Amniotic stem cell (primary cell): ENCODE measurements at places on chromosomes 2 and 18.
A peak's percentile ranks its signal among the peaks of the same experiment; 100 is the strongest.

DNA sequence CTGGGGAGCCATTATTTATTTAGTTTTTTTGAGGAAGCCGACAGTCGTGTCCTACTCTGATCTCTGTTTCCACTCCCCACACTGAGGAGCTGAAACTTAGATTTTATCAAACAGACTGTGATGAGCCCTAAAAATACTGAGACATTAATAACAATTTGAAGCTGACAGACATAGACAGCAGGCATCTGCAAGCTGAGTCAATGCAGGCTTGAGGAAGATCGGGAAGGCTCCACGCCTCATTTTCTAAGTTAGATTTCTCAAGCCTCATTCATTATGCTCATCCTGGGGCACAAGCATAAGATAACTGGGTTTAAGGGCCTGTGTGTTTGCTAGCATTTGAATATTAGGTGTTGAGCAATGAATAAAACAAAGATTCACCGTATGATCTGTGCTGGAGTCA is 26.3 kb downstream of the EFR3B start:
- DNase-seq = no peak

DNA sequence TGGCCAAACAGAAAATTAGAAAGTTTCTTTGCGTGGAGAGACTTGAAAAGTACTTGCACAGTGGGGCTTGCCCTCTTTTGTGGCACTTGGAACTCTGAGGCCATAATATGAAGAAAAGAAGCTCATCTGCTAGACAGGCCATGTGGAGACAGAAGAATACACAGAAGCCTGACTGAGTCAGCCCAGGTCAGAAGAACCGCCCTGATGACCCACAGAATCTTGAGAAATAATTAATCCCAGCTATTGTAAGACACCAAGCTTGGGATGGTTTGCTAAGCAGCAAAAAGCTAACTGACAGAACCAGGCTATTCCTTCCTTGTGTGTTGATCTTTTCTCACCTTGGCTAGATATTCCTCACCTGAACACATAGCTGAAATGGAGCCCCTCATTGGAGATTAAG is 33.7 kb downstream of the G6PC2 start:
- no peak for DNase-seq

DNA sequence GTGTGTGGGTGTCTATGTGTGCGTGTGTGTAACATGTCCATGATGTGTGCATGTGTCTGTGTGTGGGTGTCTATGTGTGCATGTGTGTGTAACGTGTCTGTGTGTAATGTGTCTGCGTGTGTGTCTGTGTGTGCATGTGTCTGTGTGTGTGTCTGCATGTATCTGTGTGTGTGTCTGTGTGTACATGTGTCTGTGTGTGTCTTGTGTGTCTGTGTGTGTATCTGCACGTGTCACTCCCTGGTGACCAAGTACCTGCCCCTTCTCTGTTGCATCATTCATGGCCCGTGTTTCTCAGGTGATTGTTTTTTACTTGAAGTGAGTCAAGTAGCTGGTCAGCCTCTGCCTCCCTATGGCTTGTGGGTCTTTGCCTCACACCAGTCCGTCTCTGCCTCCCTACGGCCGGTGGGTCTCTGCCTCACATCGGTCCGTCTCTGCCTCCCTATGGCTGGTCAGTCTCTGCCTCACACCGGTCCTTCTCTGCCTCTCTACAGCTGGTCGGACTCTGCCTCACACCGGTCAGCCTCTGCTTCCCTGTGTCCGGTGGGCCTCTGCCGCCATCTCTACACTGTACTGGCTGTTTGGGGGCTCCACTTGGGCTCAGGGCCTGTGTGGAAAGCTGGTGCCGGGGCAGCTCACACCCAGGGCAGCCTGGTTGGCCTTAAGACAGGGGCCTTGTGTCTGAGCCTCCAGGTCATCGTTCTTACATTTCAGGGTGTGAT is 31.6 kb downstream of the KCNG2 start:
- no peak for DNase-seq

DNA sequence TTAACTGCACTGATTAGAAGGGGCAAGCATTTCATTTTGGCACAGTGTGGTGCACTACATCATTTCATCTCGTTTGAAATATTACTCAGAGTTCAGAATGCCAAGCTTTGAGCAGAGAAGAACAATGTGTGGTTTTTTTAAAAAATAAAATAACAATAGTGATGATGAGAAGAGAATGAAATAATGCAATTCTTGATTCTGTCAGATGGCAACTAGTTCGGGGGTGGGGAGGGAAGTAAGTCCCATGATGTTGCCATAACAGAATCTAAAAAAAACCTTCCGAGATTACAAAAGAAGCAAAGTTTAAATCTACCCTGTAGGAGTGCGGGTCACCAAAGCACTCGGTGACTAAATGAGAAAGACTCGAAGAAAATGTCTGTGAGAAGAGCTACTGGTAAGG is 490.4 kb downstream of the NR4A2 start:
- peak; percentile 28 for DNase-seq

GRCh38 chr2:37449761-37450296 is 105.4 kb downstream of the QPCT start:
- DNase-seq = no peak

DNA sequence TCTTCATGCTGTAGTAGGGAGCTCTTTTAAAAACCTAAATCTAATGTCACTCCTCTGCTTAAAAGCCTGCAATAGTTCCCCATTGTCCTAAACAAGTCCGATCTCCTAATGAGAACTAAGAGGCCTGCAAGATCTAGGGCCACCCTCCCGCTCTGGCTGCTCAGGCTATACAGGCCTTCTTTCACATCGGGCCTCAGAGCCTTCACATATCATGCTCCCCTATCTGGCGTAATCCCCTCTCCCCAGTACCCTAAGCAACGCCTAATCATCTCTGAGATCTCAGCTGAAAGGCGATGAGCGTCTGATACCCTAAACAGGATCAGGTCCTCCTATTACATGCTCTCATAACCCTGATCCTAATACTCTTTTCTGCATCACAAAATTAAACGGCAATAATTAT is 1.9 kb downstream of the MAP4K3 start:
- no peak for DNase-seq

DNA sequence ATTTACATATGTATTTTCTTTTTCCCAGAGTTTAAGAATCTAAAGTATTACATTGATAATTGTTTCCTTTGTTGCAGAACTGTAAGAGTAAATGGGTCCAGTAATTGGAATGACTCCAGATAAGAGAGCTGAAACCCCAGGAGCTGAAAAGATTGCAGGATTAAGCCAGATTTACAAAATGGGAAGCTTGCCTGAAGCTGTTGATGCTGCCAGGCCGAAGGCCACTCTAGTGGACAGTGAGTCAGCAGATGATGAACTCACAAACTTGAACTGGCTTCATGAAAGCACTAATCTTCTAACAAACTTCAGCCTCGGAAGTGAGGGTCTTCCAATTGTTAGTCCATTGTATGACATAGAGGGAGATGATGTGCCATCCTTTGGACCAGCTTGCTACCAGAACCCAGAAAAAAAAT is 183.8 kb upstream of the STON1 start:
- no peak for DNase-seq

DNA sequence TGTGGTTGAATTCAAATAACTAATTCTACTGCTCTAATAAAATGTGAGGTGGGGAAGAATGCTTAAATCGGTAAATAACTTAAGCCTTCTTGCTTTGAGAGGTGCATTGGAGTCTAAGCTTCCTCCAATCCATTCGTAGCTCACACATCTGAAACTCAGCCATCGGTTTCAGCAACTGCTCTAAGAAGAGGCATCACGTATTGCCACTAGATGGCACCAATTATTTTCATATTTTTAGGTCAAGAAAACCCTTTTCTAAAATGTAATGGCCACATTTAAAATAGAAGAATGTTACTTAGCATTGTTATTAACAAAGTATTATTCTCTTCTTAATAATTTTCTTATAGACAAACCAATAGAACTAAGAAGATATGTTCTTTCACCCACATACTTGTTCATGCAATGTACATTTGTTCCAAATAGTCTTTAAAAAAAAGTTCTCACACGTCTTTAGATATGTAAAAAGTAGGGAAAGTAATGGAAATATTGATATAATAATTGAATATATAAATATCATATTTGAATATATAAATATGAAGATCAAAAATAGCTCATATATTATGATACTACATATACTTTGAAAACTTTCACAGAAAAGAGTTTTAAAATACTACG is 229.8 kb downstream of the CCDC178 start:
- DNase-seq = peak; percentile 21

DNA sequence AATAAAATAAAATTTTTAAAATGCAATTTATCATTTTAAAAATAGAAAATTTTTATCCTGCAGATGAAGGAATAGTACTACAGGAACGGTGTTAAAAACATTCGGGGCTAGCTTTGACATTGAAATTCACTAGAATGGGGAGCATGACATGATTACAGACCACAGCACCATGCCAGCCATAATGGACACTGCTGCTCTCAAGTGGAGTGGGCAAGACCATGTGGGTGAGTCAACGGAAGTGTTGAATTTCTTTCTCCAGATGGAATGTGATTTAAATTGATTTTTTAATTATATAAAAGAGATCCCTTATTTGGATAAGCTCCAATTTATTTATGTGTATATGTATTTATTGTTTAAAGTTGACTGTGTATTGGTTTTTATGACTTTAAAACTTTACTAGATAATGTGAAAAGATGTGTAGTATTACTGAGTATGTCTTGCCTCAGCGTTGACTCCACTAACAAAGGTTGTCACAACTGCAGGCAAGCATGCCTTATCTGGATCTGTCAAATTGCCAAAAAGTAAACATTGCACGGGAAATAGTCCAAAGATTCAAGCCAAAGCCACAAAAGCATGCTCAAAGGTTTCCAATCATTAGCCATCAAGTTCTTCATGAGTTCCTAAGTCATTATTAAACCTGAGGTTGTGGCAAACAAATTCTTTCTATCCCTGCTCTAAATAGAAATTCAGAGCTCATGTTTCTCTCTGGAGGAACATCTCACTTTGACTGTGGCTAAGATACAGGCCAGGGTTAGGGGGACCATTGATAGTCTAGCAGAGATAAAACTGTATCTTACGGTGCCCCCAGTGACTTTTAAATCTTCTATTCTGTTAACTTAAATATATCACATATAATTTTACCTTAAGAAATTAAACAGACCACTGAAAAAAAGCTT is 536.9 kb downstream of the TMX3 start:
- DNase-seq = peak; percentile 60

DNA sequence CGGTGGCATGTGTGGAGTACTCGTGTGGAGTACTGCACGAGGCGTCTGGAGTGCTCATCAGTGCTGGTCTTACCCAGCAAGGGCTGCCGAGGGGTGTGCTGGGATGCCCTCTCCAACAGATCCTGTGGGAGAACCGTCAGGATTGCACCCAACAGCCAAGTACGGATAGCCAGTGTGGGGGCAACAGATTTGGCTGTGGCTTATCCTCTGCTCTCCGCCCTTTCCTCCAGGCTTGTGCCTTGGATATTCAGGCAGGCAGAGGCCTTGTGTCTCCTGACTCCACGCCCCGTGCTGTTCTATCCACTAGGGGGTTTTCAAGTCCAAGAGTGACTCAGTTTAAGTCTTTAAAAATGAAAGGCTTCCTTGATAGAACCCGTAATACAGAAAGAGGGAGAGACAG is 321.0 kb upstream of the HS6ST1 start:
- DNase-seq = no peak

DNA sequence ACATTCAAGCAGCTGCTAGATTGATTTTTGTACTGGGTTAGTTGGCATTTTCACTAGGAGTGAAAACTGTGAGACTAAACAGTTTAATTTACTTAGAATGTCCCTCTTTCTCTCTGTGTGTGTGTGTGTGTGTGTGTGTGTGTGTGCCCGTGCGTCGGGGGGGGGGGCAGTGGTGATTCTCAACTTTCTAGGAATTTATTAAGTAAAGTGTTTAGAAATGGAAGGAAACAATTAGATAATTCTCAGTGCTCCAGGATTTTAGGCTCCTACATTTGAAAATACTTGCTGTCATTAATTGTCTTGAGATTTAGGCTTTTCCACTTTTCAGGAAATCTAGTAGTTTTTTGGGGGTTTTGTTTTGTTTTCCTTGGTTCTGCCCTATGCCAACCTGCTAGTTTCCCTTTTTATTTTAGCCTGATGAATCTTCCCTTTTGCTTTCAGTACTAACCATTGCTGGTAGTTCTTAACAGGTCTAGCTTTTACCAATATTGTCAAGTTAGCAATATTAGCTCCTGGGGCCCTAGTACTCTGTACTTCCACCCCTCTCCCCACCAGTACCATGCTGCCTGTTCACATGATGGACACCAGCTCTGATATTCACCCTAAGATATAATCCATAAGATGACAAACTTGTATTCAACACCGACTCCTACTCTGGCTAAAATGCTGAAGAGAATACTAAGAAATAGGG is 4.9 kb downstream of the EPAS1 start:
- no peak for DNase-seq

- DNase-seq = no peak
These were observed 16.5 kb upstream of the ACSL3 start for GRCh38 chr2:222844323-222844722.

- no peak for DNase-seq
These were observed 31.6 kb downstream of the CDK15 start for GRCh38 chr2:201837824-201838431.

DNA sequence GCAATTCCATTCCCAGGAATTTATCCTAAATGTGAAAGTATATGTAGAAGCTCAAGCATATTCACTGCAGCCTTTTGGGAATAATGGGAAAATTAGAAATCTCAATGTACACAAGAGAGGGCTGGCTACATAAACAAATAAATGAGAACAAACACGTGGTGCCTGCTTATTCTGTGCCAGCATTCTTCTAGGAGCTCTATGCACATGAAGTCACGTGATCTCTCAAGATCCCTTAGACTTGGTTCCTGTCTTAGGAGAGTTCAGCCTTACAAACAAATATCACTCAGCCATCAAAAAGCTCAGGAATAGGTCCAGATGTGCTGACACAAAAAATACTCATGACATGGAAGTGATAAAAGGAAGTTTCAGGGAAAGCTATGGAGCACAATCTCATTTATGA is 92.9 kb upstream of the SP3 start:
- DNase-seq = no peak

GRCh38 chr2:44250376-44250775 is 24.9 kb upstream of the SLC3A1 start:
- DNase-seq = no peak

GRCh38 chr2:201642086-201642578 is 1.2 kb downstream of the TMEM237 start:
- DNase-seq = no peak

- DNase-seq = peak; percentile 26
These were observed 88.5 kb upstream of the COL5A2 start for GRCh38 chr2:189267925-189268579.

DNA sequence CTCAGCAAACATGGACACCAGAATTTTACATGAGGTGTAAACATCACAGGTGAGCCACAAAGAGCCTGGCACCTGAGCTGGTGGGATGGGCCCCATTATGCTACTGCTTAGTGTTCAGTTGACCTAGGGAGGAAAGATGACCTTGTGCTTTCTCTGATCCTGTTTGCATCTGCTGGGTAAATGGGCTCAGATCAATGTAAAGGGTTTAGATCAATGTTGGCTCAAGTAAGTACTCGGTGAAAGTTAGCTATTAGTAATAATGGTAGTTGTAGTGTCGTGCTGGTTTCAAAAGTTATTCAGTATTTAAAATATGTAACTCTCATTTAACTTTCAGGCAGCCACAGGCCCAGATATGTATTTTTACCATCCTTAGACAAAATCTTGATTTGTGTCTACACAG is 19.8 kb downstream of the ABHD3 start:
- no peak for DNase-seq
